Non-pigmented ciliary epithelial cell (primary cell): ENCODE measurements at places on chromosomes 16 and 17.

GRCh38 chr17:47693731-47694580 is at the start of gene TBKBP1:
Gene TBKBP1, plus strand, starts transcription at chr17:47694161. Its CDS starts 1,952 bp downstream, at chr17:47696113.
- no peak for DNase-seq

GRCh38 chr16:66668777-66669444 is 27.6 kb downstream of the CMTM4 start:
- DNase-seq, result no peak

GRCh38 chr17:48024149-48025039 is 13.2 kb downstream of the COPZ2 start:
- no peak for DNase-seq

- no peak for DNase-seq
Measured at GRCh38 chr17:19302791-19303331, 59.7 kb downstream of the B9D1 start.

- no peak for DNase-seq
Measured at GRCh38 chr17:55434721-55435120, 13.1 kb upstream of the MMD start.

- no peak for DNase-seq
Measured at GRCh38 chr17:39667262-39667944, 850 bp upstream of the PNMT start.

DNA sequence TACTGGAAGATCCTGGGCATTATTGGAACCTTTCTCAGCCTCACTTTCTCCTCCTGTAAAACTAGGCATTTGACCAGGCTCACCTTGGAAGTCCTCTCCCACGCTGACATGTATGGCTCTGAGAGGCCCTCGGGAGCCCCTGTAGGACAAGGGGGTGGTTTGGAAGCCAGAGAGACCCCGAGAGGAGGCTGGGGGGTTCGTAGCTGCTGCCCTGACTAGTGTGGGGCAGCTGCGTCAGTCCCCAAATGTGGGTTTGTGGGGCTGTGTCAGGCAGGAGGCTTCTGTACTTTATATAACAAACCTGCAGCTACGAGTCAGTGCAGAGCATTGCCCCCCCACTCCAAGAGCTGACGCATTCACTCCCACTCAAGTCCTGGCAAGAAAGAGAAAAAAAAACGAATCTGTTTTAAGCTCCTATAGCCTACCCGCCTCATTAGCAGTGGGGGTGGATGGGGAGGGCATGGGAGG is 1.8 kb downstream of the CX3CL1 start:
- no peak for DNase-seq

DNA sequence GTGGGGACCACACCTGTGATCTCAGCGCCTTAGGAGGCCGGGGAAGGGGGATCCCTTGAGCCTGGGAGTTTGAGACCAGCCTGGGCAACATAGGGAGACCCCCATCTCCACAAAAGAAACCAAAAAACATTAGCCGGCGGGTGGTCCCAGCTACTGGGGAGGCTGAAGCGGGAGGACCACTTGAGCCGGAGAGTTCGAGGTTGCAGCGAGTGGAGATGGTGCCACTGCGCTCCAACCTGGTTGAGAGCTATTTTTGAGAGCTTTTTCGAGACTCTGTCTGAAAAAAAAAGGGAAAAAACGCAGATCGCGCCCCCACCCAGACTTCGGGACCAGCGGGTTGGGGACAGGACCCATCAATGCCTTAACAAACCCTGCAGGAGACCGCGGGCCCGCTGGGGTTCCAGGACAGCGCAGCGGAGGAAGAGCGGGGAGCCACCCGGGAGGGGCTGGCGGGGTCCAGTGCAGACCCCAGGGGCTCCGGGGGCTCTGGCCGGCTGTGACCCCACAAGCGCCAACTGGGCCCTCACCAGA is 762 bp upstream of the BAIAP3 start:
- no peak for DNase-seq
